ENCODE measurements at places on chromosomes 1 and 21. TPM values are rescaled to one million over a fixed set of nuclear protein-coding genes. Genes with fewer than 3 reads are reported as not detected.

GRCh38 chr1:34054920-34055319 lies 110.1 kb downstream of the CSMD2 start:
- no peak overlapping the region for H3K27ac ChIP-seq
- H3K4me3 ChIP-seq: no peak overlapping the region
- DNase-seq: no peak

DNA sequence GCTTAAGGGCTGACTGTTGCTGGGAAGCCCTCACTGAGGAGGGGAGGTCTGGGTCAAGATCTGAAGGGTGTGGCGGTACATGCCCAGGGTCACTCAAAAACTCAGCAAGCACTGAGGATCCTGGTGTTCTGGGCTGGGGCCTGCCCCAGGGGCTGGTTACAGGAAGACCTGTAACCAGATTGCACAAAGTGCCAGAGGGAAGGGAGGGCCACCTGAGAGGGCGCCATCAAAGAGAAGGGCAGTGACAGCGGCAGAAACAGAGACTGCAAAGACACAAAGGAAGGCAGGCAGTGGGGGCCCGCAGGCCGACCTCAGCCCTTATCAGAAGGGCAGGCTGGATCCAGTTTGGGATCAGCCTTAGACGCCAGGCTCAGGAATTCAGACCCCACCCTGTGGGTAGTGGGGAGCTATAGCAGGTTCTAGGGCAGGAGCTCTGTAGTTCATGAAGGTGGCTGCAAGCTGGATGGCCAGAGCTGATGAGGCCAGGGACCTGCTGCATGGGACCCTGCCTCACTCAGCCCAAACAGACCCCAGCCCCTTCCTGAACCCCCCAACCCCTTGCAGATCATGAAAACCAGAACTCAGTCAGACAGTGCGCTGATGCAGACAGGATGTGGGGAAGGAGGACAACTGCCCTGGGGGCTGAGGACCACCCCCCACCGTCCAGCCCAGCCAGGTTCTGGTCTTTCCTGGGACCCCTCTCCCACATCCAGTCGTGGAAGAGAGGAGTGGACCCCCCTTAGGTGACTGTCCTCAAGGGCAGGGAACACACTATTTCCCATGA lies 3.9 kb downstream of the SH2D5 start:
- no peaks in the 10 kb centered on the region for H3K36me3 ChIP-seq
- no peak for DNase-seq
- H3K4me1 ChIP-seq: peaks cover 19% of the 10 kb centered on the region
- no peak overlapping the region for H3K27ac ChIP-seq
- no peak overlapping the region for H3K4me3 ChIP-seq
- peaks cover 29% of the 10 kb centered on the region for H3K27me3 ChIP-seq

GRCh38 chr1:203570805-203571204 lies 55.8 kb upstream of the ATP2B4 start:
- no peak for DNase-seq
- H3K27ac ChIP-seq: no peak overlapping the region
- H3K36me3 ChIP-seq: no peaks in the 10 kb centered on the region
- H3K4me1 ChIP-seq: no peaks in the 10 kb centered on the region
- no peak overlapping the region for H3K4me3 ChIP-seq

GRCh38 chr1:42680055-42680454 lies 2.2 kb upstream of the YBX1 start:
- H3K27me3 ChIP-seq: no peaks in the 10 kb centered on the region
- H3K27ac ChIP-seq: no peak overlapping the region
- peak overlapping the region; percentile 98 for H3K4me3 ChIP-seq
- H3K36me3 ChIP-seq: peaks cover 18% of the 10 kb centered on the region
- DNase-seq: no peak

- no peak overlapping the region for H3K27ac ChIP-seq
- H3K27me3 ChIP-seq: peaks cover 23% of the 10 kb centered on the region
- H3K4me3 ChIP-seq: no peak overlapping the region
- H3K36me3 ChIP-seq: no peaks in the 10 kb centered on the region
- no peak for DNase-seq
- no peaks in the 10 kb centered on the region for H3K4me1 ChIP-seq
These were observed 85.9 kb downstream of the ZNF281 start for GRCh38 chr1:200323856-200324400.

GRCh38 chr1:65791396-65791795 lies 1.3 kb upstream of the PDE4B start:
- no peak for DNase-seq
- peaks cover 3% of the 10 kb centered on the region for H3K36me3 ChIP-seq
- H3K4me3 ChIP-seq: no peak overlapping the region
- H3K27me3 ChIP-seq: peaks cover 64% of the 10 kb centered on the region
- no peak overlapping the region for H3K27ac ChIP-seq

DNA sequence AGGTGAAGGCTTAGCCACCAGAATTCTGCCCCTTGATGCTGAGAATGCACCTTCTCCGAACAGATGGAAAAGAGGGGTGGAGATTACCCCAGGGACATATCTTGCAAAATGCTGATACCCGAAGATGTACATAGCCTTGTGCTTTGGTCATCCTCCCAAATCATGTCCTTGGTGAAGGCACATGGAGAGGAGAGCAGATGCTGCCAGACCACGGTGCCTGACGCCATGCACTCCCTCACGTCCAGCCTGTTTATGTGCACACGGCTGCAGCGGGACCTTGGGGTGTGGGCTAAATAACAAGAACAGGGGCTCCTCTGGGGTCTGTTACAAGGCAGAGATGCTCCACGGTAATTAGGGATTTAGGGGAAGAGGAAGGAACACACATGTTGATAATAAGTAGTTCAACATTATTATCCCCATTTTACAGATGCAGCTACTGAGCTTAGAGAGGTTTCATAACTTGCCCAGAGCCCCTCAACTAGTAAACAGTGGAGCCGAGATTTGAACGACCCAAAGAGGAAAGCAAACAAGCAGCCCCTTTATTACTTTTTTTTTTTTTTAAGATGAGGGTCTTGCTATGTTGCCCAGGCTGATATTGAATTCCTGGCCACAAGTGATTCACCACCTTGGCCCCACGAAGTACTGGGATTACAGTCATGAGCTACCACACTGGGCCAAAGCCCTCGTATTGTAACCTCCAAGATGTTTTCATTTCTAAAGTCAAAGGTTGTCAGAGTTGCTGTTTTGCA lies 12.9 kb downstream of the EPHX1 start:
- DNase-seq: no peak
- no peak overlapping the region for H3K4me3 ChIP-seq
- peaks cover 2% of the 10 kb centered on the region for H3K4me1 ChIP-seq

BSND gene
- total RNA-seq: not detected

DNA sequence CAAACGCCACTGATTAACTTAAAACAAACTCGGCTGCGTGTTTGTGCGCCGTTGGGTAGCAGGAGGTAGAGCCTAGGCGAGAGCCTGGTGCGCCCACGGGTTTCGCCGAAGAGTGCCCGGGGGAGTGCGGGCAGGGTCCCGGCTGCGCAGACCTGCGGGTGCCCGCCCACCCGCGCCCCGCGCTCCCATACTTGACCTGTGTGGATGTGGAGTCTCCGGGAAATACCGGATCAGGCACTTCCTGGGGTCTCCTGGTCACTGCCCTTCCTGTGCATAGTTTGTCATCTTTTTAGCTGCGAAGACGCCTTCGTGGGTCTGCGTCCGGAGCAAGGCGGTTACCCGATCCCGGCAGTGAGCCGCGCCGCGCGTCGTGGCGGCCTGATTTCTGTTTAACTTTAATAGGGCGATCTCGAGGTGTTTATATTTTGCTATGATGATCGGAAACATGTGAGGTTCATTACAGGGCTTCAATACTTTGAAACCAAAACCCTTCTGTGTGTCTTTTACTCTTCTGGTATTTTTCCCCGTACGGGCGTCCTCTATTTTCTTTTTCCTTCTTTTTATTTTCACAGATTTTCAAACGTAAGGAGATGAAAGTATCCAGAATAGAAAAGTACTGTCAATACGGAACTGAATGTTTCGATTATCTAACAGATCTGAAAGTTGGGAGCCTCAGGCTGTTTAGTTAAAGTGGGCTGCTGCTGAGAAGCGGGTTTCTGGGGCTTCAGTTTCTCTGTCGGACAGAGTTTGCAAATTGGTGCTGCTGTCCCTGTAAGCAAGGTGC lies 15.2 kb downstream of the NR5A2 start:
- peak overlapping the region; percentile 5 for H3K27ac ChIP-seq
- H3K27me3 ChIP-seq: peaks cover 64% of the 10 kb centered on the region
- H3K4me1 ChIP-seq: peaks cover 22% of the 10 kb centered on the region
- peak overlapping the region; percentile 72 for H3K4me3 ChIP-seq
- no peaks in the 10 kb centered on the region for H3K36me3 ChIP-seq
- DNase-seq: no peak

CDC42BPA gene
- total RNA-seq: 6.2 TPM

DNA sequence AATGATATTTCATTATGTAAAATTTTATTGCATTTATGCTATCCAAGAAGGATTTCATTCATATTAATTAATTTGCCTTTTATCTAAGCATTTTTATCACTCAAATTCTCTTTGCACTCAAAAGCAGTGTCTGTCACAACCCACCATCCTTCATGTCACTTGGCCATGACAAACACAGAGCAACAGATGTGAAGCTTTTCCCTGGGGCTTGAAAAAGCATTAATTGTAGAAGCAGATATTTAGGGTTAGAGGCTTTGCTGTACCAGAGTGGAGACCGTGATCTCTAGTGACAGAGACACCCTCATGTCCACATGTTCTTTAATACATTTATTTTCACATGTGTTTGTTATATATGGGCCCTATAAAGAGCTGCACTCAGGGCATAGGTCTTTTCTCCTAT lies 230.5 kb downstream of the SPATA17 start:
- no peaks in the 10 kb centered on the region for H3K27me3 ChIP-seq
- H3K27ac ChIP-seq: no peak overlapping the region
- no peak overlapping the region for H3K4me3 ChIP-seq
- no peaks in the 10 kb centered on the region for H3K4me1 ChIP-seq
- H3K36me3 ChIP-seq: peaks cover 1% of the 10 kb centered on the region

DNA sequence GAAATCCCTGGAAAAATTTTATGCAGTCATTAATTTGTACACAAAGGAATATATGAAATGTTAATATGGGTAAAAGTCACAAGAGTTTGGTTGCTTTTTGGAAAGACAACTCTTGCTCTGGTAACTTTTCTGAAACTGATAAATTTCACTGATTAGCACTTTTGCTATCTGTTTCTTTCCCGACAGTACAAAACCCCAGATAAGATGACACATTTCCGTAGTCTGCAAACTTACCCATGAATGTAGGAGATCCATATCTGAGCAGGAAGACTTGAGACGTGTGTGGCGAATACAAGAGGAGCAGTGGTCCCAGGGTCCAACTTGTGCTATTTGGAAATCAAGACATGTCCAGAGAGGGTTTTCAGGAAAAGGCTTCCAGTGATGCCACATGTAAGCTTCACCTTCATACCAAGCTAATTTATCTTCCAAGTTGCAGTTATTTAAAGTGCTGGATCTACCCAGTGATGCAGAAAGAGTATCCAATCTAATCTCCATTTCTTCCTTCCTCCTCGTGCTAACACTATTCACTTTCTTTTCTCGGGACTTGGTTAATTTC lies 35.9 kb upstream of the SAMSN1 start:
- H3K27me3 ChIP-seq: peaks cover 6% of the 10 kb centered on the region
- no peak overlapping the region for H3K27ac ChIP-seq
- H3K4me1 ChIP-seq: peaks cover 22% of the 10 kb centered on the region

DNA sequence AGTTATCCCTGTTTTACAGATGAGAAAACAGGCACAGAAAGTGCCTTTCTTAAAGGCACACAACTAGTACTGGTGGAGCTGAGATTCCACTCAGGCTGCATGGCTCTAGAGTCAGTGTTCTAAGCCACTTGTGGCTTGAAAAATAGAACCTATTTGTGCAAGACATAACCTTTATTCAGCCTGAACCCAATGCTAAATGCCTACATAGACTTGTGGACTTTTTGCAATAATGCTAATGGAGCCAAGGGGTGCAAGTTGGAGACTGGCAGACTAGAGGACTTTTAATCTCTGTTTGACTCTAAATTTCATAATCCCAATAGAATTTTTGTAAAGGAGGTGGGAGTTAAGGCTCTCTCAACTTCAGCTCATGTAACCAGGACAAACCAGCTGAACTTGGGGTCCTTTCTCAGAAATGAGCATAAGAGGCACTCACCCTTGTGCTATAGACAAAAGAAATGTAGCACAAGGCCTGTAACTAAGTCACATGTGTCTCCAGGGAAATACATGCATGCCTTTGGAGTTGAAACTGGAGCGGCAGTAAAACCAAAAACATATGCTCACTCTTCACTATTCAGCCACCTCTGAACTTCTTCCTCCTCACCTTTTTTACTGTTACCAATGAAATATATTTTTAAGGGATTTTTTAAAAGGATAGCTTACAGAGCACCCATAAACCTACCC lies 43.0 kb upstream of the AK4 start:
- no peaks in the 10 kb centered on the region for H3K4me1 ChIP-seq
- H3K27me3 ChIP-seq: peaks cover 21% of the 10 kb centered on the region
- no peaks in the 10 kb centered on the region for H3K36me3 ChIP-seq
- no peak for DNase-seq

DNA sequence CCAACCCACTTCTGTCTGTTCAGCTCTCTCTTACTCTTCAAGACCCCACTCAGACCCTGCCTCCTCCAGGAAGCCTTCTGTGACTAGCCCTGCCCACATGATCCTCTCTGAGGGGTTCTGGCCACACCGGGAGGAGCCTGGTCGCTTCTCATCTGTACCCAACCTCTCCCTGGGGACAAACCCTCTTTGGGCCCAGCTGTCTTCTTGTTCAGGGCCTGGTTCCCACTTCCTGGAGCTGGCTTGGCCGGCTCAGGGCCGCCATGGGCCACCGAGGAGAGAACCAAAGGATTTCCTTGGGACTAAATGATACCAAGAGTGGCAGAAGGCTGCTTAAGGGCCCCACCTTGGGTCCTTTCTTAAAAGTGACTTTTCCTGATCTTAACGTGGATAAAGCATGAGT lies 124.7 kb upstream of the ZBTB40 start:
- DNase-seq: no peak
- no peaks in the 10 kb centered on the region for H3K27me3 ChIP-seq
- no peaks in the 10 kb centered on the region for H3K4me1 ChIP-seq
- H3K27ac ChIP-seq: no peak overlapping the region

RGS1 gene
- total RNA-seq: 30.7 TPM
